ENCODE measurements at places on chromosomes 11 and 22. TPM values are rescaled to one million over a fixed set of nuclear protein-coding genes. Genes with fewer than 3 reads are reported as not detected.

Gene ZNF143
- total RNA-seq: 16.5 TPM

Gene ART1
- total RNA-seq: not detected

Gene MMP11
- total RNA-seq: 2.8 TPM

Gene B4GALNT4
- 15.8 TPM for total RNA-seq

Gene ACR
- total RNA-seq: 0.36 TPM

Gene OR2D2
- 0.36 TPM for total RNA-seq

Gene P4HA3
- total RNA-seq: 0.93 TPM

Gene SLC22A6
- not detected for total RNA-seq

Gene SSTR3
- not detected for total RNA-seq
